ENCODE measurements at places on chromosomes 13 and 19. TPM values are rescaled to one million over a fixed set of nuclear protein-coding genes. Genes with fewer than 3 reads are reported as not detected.

The CGB3 gene
- total RNA-seq: not detected

GRCh38 chr19:55077106-55077505, 1.4 kb downstream of the EPS8L1 start:
- no peak for DNase-seq

The CYP4F2 gene
- not detected for total RNA-seq

- DNase-seq: no peak
Observed at GRCh38 chr13:108919036-108919907, 289.9 kb downstream of the MYO16 start.

GRCh38 chr13:102402290-102402689, 442 bp upstream of the FGF14 start:
- DNase-seq: no peak

The KLK14 gene
- 0.52 TPM for total RNA-seq

Measured in esophagus muscularis mucosa (tissue), 4 donors.